Activated naive CD8-positive, alpha-beta T cell treated with anti-CD3 and anti-CD28 coated beads, Interleukin-2, amount 10 ng/mL, durations not matched to agents 7 days and 5 days (primary cell): ENCODE measurements at places on chromosomes 6 and 20. TPM values are rescaled to one million over a fixed set of nuclear protein-coding genes. Genes with fewer than 3 reads are reported as not detected.

GRCh38 chr20:44776980-44777379 is 31.3 kb downstream of the KCNK15 start:
- DNase-seq, result no peak
- no peak overlapping the region for H3K4me3 ChIP-seq
- H3K36me3 ChIP-seq, result no peaks in the 10 kb centered on the region
- no peaks in the 10 kb centered on the region for H3K4me1 ChIP-seq

- no peaks in the 10 kb centered on the region for H3K4me1 ChIP-seq
- DNase-seq, result no peak
- peaks cover 2% of the 10 kb centered on the region for H3K27me3 ChIP-seq
- no peaks in the 10 kb centered on the region for H3K36me3 ChIP-seq
- no peak overlapping the region for H3K4me3 ChIP-seq
These were observed 338.2 kb upstream of the ZFP64 start for GRCh38 chr20:52529826-52530225.

Gene EFHC1
- total RNA-seq, result 5.1 TPM

Gene RBCK1
- total RNA-seq, result 156 TPM

DNA sequence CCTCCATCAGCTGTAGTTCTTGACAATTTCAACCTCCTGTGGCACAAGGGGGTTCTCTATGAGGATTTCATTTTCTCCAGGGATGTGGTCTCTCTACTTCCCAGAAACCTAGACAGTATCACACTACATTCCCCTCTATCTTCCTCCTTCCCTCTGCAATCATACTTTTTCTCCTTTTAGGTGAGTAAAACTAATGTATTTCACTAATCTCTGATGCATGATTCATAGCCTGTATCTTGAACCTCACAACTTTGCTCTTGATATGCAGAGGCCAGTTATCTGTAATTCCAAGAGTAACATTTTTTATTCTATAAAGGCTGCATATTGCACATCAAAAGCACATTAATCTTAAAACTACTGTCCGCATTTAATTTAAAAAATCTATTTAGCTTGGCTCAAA is 449.6 kb downstream of the RFPL4B start:
- no peaks in the 10 kb centered on the region for H3K36me3 ChIP-seq
- no peak for DNase-seq
- H3K27me3 ChIP-seq, result no peaks in the 10 kb centered on the region
- H3K4me3 ChIP-seq, result no peak overlapping the region
- no peaks in the 10 kb centered on the region for H3K4me1 ChIP-seq
- no peak overlapping the region for H3K27ac ChIP-seq

DNA sequence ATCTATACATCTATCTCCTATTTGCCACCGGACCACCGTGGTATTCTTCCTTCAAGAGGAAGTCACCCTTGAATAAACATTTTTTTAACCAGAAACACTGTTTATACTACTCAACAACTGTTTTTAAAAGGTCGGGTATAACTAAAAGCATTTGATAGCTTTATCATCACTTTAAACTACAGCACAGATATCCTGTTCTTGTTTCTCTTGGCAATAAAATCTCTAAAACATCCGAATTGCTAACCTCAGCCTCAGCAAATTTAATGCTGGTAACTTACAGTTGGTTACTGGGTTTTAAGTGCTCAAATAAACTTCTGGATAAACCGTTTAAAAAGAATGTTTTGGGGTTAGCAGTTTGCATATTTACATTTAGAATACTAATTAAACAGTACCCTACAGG is 20.4 kb downstream of the ZUP1 start:
- H3K27ac ChIP-seq, result no peak overlapping the region
- peaks cover 18% of the 10 kb centered on the region for H3K36me3 ChIP-seq
- H3K4me3 ChIP-seq, result no peak overlapping the region
